ENCODE measurements at places on chromosomes 1 and 21. TPM values are rescaled to one million over a fixed set of nuclear protein-coding genes. Genes with fewer than 3 reads are reported as not detected.

- no peak for DNase-seq
Observed at GRCh38 chr1:28172713-28173150, 3.8 kb downstream of the PTAFR start.

GRCh38 chr1:86705665-86705985, 1.2 kb downstream of the SH3GLB1 start:
- DNase-seq, result no peak

- no peak for DNase-seq
Observed at GRCh38 chr1:201925981-201926645, 20.2 kb downstream of the LMOD1 start.

- DNase-seq, result no peak
Observed at GRCh38 chr21:33560965-33561364, 18.1 kb downstream of the SON start.

GRCh38 chr1:87603626-87604025, 274.9 kb downstream of the LMO4 start:
- DNase-seq, result no peak

DNA sequence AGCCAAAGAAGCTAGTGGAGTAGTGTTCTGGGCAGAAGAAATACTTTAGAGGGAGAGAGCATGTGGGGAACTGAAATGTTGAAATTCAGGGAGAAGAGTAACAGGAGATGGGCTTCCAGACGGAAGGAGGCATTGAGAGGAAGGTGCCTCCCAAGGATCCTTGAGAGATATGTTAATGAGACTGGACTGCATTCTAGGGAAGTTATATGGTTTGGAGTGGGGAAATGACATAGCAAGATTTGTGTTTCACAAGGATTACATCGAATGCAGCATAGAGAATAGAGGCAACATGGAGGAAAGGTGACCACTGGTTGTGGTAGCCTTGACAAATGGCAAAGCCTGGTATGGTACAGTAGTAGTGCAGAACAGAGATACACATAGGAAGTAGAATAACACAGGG, 160.5 kb upstream of the HMCN1 start:
- no peak for DNase-seq

- no peak for DNase-seq
Observed at GRCh38 chr1:245961137-245961540, 545.9 kb downstream of the SMYD3 start.

The RBP7 gene
- total RNA-seq, result not detected

The CNIH3 gene
- 6.4 TPM for total RNA-seq

The FCRL2 gene
- total RNA-seq, result 0.03 TPM

Data from SK-MEL-5 (cell line).